ENCODE measurements at places on chromosomes 4 and X.

GRCh38 chrX:106397788-106398538 lies 213.8 kb upstream of the RADX start:
- DNase-seq = no peak

DNA sequence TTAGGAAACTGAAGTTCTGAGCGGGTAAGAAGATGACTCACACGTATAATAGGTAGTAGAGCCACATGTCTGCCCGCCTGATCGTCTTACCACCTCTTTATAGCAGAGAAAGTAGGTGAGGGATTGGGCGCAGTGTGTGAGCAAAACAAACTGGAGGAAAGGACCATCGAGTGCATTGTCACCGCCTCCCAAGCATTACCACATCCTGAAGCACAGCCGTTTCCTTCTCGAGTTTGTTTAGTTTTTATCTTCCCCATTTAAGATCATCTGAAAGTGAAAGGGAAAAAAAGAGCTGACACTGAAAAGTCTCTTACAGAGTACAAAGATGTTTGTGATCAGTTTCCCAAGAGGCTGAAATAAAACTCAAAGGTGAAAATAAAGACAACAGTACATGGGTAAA lies 14.8 kb downstream of the PDK3 start:
- peak; percentile 56 for DNase-seq

- DNase-seq = no peak
Measured at GRCh38 chrX:100085846-100086245, 324.2 kb downstream of the PCDH19 start.

DNA sequence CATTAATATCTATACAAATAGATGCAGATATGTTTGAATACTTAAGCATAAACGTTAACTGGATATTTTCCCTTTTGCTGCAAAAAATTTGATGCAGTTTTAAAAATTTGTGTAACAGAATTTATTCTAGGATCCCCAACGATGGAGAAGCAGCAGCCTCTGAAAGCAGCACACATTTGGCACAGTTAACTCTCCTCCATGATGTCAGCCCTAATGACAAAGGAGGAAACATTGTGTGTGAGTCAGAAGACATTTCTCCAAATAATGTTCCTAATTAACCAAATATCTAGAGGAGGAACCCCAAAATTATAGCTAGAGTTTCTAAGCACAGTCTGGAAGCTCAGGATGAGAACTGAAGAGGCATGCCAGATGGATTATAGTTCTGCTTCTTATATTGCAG lies 281.9 kb upstream of the MAD2L1 start:
- no peak for DNase-seq

DNA sequence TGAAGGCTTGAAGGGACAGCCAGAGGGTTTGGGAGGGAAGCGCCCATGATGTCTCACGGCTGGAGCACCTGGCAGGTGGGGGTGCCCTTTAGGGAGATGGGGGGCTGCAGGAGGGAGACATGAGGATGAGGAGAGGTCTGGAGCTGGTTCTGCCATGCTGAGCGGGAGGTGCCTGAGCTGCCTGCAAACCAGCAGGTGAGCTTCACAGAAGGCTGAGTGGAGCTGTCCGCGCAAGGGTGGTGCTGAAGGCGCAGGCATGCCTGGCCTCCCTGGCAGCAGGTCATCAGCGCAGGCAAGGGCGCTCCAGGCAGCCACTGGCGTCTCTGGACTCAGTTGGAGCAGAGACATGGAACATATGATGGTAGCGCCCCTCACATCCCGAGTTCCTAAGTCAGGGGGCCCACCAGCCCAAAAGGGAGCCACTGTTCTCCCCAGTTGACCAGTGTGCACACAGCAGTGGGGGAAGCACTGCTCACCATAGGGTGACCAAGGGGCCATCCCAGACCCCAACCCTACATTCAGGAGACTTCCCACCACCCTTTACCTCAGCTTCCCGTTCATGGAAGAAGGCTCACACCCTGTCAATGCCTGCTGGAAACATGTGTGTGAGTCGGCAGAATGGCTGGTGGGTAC lies 25.8 kb downstream of the ADRA2C start:
- peak; percentile 61 for DNase-seq

DNA sequence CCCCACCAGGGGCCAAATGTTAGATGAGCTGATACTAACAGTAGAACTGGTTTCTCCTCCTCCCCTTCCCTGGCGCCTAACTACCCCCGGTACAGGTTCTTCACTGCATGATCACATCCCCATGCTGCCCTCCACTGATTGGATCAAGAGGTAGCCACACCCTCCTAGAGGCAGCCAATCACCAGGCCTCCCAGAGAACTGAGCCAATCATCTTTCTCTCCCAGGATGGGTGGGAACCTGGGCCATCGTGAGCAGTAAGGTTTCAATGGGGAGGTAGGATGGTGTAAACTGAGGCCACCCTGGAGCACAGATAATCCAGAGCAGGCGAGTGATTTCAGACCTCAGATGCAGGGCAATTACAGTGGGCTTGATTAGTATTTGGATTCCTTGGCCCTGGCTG lies 64.2 kb downstream of the PPP2R2C start:
- no peak for DNase-seq

GRCh38 chrX:41781500-41781899 lies 57.5 kb downstream of the GPR82 start:
- DNase-seq = no peak

DNA sequence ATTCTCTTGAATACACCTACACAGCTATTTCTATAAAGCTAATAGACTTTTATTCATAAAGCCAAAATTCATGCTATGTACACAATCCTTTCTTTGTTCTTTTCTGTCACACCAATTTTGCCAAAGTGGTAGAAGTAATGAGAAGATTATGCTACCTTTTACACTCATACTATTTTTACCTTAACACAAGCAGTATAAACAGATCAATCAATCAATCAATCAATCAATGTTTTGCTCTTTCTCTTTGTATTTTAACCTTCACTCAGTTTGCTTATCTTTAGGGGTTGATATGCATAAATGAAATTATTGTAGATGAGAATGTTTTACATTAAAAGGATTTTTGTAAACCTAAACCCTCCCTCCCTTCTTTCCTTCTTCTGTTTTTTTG lies 878.6 kb downstream of the RAPGEF2 start:
- DNase-seq = no peak

- DNase-seq = no peak
Measured at GRCh38 chr4:130753926-130754325, 1658.0 kb downstream of the C4orf33 start.

DNA sequence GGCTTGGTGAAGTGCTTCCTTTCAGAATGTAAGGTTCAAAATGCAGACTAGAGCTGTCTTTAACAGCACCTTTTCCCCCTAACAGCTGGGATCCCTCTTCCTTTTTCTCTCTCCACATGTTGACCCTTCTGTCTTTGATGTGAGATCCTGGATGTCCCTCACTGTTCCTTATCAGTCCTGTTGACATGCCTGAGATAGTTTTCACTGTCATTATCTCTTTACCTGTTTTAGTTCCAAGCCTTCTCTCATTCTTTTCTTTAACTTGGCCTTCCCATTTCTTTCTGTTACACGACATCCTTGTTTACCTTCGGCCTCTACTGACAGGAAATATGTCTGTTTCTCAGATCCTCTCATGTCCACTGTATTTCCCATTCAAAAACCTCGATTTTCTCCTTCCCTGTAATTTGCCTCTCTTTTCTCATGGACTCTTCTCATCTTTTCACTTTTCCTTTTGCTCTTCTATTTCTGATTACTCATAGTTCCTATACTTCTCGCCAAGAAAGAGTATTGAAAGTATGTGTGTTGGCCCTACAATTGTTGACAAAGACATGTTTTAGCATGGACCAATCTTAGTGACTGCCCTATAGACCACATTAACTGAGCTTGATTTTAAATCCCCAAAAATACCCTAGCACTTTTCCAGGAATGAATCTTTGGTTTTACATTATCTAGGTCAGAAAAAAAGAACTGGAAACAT lies 1.2 kb upstream of the SOWAHB start:
- DNase-seq = no peak

GRCh38 chrX:46461660-46462191 lies 83.5 kb downstream of the ZNF674 start:
- DNase-seq = no peak

GRCh38 chr4:92646826-92647225 lies 343.1 kb downstream of the GRID2 start:
- no peak for DNase-seq

DNA sequence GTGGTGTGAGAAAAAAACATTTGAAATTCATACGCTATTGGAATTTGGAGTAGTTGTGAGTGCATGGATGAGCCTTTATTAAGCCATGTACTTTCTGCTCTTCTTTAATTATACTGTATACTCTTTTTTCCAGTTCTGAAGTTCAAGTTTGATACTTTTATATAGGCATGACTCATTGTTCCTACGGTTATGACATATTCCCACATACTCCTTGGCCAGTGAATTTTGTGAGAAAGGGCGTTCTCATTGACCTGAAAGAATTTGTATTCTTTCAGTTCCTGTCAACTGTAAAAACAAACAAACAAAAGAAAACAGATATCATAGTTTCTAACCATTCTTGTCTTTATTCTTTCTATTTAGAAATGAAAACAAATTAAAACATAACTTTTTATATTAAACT lies 407.3 kb downstream of the MAPK10 start:
- no peak for DNase-seq

DNA sequence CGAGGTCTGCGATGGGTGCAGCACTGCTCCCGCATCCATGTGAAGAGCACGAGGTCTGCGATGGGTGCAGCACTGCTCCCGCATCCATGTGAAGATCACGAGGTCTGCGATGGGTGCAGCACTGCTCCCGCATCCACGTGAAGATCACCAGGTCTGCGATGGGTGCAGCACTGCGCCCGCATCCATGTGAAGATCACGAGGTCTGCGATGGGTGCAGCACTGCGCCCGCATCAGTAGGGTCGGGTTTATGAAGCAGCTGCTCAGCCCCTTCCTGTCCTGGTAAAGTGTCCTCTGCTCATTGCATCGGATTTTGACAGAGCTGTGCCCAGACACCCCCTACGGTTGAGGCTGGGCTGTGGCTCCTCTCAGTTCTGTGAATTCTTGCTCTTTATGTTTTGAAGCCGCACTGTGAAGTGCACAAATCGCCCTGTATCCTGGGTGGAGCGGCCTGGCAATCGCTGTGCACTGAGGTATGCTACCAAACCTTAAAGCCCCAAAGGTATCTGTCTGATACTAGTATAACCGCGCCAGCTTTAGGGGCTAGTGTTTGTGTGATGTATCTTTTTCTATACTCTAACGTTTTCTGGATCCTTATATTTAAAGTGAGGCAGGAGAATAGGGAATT lies 98.7 kb downstream of the CPZ start:
- DNase-seq = peak; percentile 18

DNA sequence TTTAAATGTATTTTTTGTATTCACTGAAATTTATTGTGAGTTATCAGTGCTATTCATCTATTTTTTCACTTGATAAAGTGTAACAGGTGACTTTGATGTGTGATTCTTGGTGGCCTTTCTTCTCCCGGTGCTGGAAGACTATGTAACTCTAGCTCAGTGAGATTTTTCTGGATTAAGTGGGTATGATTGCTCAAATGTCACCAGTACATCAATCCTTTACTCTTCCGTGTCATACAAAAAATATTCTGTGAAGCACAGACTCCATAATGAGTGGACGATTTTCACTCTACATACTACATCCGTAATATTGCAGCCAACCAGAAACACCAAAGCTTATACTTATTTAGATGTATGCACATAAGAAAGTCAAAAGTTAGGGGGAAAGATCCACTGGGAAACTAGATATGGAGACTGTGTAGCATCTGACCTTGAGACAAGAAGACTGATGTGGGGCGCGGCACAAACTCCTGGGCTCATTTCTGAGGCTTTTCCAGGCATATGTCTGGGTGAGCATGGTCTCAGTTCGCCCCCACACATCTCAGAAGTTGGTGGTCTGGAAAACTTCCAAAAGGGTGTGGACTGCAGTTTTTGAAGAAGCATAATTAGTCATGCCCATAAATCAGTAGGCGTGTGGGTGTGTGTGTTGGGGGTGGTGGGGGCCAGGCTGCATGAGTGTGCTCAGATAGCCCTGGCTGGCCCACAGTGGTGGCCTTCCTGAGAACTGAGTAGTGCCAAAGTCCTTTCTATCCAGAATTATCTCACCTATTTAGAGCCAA lies 53.9 kb upstream of the TENM3 start:
- no peak for DNase-seq

- no peak for DNase-seq
Measured at GRCh38 chr4:23355258-23355657, 534.6 kb downstream of the PPARGC1A start.

DNA sequence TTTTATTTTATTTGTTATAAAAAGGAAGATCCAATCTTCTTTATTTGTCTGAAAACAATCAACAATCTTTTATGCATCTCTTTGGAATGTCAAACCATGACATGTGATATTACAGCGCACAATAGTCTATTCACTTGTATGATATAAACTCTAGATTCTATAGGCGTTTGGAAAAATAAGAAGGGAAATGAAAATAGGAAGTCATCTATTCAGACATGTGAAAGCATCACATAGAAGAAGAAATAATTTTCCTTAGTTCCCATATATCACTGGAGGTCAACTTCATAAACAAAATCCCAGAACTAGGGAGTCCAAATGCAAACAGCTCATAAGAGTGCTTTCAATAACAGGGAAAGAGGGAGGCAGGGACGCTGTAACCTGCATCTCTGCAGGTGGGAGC lies 139.5 kb upstream of the RASGEF1B start:
- no peak for DNase-seq

- DNase-seq = no peak
Measured at GRCh38 chrX:92231391-92231790, 452.2 kb downstream of the PCDH11X start.

- DNase-seq = no peak
Measured at GRCh38 chr4:106569146-106570031, 200.8 kb upstream of the GIMD1 start.

DNA sequence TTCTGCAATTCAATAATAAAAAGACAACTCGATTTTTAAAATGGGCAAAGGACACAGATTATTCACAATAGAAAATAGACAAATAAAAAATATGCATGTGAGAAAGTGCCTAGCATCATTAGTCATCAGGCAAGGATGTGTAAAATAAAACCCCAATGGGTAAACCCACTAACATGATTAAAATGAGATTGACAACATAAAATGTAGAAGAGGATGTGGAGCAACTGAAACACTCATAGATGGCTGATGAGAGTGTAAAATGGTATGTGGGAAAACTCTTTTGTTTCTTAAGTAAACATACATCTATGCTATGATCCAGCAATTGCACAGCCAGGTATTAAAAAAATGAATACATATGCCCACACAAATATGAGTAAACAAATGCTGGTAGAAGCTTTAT lies 177.6 kb downstream of the IQCM start:
- no peak for DNase-seq
